ENCODE measurements at places on chromosomes 12 and 14. TPM values are rescaled to one million over a fixed set of nuclear protein-coding genes. Genes with fewer than 3 reads are reported as not detected.

HVCN1 gene
- total RNA-seq, result 7.4 TPM

BCAT1 gene
- total RNA-seq, result 256 TPM

TUNAR gene
- total RNA-seq, result not detected

COX8C gene
- not detected for total RNA-seq

NOXRED1 gene
- not detected for total RNA-seq

DPF3 gene
- 3.3 TPM for total RNA-seq

FGF6 gene
- total RNA-seq, result not detected

PLEKHH1 gene
- total RNA-seq, result under 0.01 TPM

CHPT1 gene
- 24.0 TPM for total RNA-seq

GRIP1 gene
- total RNA-seq, result 0.32 TPM

TM7SF3 gene
- total RNA-seq, result 109 TPM

CLEC9A gene
- not detected for total RNA-seq

RNASE13 gene
- total RNA-seq, result not detected

TOMM20L gene
- total RNA-seq, result not detected

PDZRN4 gene
- not detected for total RNA-seq

B4GALNT1 gene
- not detected for total RNA-seq

All from epithelial cell of umbilical artery (primary cell).